LoVo (cell line): ENCODE measurements at places on chromosomes 5 and 9.

DNA sequence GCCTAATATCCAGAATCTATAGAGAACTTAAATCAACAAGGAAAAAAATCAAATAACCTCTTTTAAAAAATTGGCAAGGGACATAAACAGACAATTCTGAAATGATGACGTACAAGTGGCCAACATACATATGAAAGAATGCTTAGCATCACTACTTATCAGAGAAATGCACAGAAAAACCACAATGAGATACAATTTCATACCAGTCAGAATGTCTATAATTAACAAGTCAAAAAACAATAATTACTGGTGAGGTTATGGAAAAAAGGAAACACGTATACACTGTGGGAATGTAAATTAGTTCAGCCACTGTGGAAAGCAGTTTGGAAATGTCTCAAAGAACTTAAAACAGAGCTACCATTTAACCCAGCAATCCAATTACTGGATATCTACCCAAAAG lies 1192.0 kb downstream of the CDH12 start:
- DNase-seq, result no peak

GRCh38 chr9:28899926-28900325 lies 1326.6 kb upstream of the C9orf72 start:
- no peak for DNase-seq

DNA sequence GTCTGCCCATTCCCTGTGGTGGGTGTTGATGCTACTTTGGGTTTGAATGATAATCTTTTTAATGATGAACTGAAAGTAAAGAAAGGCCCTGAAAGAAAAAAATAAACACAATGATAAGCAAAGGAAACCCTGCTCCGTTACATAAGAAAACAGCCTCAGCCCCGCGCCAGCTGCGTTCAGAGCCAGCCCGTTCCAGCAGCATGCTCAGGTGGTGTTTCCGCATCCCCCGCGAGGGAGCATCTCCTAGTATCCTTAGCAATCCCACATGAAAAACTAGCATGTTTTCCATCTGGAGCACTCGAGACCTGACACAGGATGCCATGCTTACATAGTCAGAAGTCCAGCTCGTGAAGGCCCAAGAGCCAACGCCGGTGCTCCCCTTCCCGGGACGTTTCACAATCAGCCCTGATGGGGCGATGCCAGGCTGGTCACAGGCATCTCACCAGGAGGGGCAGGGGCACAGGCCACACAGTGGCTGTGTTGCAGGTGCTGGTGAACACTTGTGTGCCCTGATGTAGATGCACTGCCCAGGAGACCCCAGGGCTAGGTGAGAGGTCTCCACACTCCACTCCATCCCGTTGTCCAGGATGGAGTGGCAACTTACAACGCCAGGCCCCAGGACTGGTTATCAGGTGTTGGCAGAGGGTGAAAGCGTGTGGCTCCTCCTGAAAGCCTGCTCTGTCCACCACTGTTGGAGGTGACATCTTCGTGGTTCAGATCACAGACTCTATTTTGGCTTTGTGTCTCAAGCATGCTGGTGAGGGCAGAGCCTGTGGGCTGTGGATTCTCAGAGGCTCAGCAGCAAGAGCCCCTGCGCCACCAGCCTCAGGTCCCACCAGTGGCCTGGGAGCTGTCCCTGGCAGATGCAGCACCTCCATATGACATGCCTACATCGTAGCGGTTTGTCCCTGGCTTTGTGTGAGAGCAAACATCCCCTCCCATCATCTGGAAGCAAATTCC lies 246.8 kb upstream of the IRX1 start:
- no peak for DNase-seq

GRCh38 chr9:129413537-129414376 lies 207.1 kb downstream of the C9orf50 start:
- peak; percentile 96 for DNase-seq

- no peak for DNase-seq
These were observed 84.1 kb downstream of the ERBIN start for GRCh38 chr5:66010476-66010875.

GRCh38 chr5:143248822-143249579 lies 154.5 kb downstream of the NR3C1 start:
- peak; percentile 46 for DNase-seq

- DNase-seq, result no peak
These were observed 472.9 kb downstream of the ARHGEF28 start for GRCh38 chr5:74098941-74099340.

GRCh38 chr5:168844016-168844921 lies 265.1 kb upstream of the PANK3 start:
- no peak for DNase-seq

DNA sequence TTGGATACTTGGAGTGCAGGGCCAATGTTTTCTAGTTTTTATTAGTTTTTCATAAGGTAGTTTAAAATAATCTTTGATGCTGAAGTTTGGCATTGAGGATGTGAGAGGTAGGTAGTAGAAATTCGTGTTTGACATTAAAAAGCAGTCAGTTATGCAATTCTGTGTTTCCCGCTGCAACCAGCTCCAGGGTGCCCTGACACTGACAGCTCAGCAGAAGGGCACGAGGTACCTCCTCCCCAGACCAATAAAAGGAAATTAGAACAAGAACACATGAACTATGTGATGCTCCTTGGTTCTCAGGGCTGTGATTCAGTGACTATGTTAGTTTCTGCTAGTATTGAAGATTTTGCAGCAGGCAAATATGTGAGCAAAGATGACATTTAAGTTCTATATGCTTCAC lies 40.2 kb downstream of the NSUN2 start:
- DNase-seq, result no peak

GRCh38 chr9:99023831-99024230 lies 80.1 kb downstream of the COL15A1 start:
- DNase-seq, result no peak

DNA sequence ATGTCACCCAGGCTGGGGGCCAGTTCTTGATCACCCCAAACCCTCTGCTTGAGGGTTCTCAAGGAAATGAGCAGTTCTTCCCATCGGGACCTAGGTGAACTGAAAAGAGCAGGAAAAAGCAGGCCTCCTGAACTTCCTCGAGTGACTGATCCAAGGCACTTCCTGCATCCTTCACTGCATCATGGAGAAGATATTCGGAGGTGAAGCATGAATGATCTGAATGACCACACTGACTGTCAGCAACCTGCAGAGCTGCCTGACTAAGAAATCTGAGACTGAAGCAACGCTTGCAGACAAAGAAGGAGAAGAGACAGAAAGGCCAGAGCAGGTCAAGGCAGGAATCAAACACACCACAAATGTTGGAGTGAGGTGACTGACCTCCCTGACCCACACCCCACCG lies 420.2 kb downstream of the AGTPBP1 start:
- DNase-seq, result no peak

- no peak for DNase-seq
These were observed 106.7 kb downstream of the PCSK5 start for GRCh38 chr9:75997206-75997605.

DNA sequence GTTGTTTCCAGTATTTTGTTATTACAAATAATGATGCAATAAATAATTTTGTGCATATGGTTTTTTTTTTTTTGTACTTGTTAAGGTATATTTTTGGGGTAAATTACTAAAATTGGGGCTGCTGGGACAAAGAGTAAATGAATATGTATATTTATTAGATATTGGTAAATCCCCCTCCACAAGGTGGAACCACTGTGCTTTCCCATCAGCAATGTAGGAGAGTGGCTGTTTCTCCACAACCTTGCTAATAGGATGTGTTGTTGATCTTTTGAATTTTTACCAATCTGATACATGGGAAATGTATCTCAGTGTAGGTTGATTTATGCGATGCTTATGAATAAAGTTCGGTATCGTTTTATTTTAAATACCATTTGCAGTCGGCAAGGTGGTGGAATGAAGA lies 118.1 kb downstream of the TRPM3 start:
- DNase-seq, result no peak

DNA sequence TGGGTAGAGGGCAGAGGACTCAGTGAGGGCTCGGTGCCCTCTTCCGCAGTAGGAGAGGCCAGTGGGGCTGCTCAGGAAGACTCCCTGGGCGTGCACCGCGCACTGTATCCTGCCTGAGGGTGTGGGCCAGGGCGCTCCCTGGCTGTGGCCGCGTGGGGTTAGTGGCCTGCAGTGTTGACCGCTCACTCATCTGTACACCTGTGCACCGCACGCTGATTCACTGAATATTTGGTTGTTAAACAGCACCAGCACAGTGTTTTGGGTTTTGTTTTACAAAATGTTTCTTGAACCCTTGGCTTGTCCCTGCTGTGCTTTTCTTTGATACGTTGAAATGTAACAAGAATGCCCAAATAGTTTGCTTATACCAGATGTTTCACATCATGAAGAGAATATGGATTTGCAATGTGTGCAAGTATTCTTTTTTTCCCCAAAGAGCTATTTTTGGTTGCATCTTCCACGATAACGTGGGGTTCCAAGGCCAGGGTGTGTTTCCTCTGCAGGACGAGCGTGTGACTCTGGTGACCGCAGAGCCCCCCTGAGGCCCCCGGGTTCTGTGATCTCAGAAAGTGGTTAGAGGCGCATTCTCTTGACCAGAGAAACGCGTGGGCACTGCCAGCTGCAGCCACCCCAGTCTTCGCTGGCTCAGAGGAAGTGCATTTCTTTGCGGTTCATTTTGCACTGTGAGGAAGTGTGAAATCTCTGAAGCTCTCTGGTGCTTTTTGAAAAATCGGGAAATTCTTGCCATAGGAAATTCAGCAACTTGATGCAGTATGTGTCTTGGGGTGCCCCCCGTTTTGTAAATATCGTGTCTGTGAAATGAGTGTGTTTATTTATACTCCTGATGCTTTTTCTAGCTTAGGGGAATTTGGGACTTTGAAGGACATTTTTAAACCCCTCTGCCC lies 46.9 kb downstream of the AHRR start:
- DNase-seq, result no peak

DNA sequence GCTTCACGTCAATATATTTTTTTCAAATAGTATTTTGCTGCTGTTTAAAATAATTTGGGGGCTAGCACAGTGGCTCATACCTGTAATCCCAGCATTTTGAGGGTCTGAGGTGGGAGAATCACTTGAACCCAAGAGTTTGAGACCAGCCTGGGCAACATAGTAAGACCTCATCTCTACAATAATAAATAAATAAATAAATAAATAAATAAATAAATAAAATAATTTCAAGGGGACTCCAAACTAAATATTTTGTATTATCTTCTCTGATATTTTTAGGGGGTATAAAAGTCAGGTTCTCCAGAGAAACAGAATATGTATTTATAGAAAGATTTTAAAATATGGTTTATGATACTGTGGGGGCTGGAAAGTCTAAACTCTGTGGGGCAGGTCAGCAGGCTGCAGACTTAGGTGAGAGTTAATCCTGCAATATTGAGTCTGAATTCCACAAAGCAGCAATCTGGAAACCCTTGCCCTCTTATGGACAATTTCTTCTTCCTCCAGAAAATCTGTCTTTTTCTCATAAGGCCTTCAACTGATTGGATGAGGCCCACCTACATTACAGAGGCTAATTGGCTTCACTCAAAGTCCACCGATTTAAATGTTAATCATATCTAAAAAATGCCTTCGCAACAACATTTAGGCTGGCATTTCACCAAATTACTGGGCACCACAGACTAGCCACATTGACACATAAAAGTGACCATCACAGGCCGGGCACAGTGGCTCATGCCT lies 53.5 kb downstream of the DRD1 start:
- no peak for DNase-seq

DNA sequence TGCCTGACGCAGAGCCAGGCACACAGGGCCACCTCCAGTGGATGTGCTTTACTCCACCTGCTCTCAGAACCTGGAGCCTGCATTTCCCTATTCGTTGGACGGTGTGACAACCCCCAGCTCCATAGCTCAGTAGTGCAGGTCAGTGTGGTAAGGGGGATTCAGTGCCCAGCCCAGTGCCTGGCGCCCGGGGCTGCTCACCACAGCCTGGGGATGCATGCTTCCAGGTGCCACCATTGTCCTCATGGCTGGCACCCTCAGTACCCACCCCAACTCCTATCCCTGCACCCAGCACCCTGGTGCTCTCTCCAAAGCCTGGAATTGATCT lies 32.8 kb upstream of the ADAMTS2 start:
- DNase-seq, result no peak

DNA sequence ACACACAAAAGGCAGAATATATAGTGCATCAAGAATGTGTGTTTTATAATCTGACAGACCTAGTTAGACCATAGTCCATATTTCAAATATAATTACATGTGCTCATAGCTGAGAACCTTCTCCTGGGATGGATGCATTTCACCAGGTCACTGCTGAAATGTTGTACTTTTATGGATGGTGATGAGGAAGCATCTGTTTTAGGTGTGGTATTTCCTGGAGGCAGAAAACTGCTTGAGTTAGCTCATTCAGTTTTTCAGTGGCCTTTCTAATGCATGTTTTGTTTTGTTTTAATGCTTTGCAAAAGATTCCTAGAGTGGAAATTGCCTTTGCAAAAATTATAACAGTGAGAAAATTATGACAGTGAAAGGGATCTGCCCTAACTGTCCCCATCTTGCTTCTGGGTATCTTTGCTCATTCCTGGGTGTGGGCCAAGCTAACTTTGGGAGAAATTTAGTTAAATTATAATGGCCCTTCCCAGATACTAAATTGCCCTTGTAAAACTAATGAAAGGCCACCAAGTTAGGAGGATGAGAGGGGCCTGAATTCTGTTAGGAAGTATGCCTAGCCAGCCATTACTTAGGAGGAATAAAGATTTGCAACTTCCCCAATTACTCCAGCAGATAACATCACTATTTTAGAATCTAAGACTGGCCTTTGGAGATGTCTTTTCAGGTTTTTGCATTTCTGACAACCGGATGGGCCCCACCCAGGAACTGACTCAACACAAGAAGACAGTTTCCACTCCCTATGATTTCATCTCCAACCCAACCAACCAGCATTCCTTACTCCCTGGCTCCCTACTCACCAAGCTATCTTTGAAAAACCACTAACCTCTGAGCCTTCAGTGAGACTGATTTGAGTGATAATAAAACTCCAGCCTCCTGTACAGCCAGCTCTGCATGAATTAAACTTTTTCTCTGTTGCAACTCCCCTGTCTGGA lies 7.0 kb upstream of the IL12B start:
- DNase-seq, result peak; percentile 43

DNA sequence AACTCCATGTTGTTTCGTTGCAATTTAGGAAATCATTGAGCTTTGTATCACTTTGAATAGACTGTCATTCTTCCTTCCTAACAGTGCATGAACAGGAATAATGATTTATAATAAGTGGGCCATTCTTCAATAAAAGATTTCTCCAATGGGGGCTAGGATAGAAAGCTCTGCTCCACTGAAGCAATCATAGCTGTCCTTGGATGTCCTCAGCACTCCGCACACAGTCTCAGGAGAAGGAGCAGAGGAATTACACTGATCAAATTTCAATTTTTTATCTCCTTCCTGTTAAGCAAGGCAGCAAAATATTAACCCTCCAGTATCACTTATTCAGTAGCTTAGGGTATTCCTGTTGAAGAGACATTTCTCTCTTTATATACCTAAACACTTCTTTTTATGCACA lies 532.7 kb upstream of the ST8SIA4 start:
- no peak for DNase-seq

- no peak for DNase-seq
These were observed 1114.0 kb downstream of the PTPRD start for GRCh38 chr9:9498846-9499245.

- no peak for DNase-seq
These were observed 62.0 kb upstream of the ZNF354B start for GRCh38 chr5:178797546-178798440.
